ENCODE measurements at places on chromosomes 1 and 21.

GRCh38 chr21:39353295-39353694 lies 4.4 kb upstream of the HMGN1 start:
- DNase-seq = no peak

DNA sequence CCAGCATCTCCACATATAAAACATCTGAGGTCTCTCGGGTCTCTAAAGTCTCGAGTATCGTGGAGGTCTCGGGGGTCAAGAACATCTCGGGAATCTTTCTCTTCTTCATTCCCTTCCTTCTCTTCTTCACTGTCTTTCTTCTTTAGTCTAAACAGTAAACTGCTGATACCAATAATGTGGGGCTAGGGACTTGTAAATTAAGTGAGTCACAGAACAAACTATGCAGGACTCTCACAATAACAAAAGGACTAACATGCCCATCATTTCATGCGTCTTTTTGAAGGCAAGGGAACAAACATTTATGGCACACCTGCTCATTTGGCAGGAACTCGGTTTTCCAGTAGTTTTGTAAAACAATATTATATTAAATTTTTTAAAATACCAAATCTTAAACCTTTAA lies 32.4 kb downstream of the PRPF38A start:
- DNase-seq = no peak

DNA sequence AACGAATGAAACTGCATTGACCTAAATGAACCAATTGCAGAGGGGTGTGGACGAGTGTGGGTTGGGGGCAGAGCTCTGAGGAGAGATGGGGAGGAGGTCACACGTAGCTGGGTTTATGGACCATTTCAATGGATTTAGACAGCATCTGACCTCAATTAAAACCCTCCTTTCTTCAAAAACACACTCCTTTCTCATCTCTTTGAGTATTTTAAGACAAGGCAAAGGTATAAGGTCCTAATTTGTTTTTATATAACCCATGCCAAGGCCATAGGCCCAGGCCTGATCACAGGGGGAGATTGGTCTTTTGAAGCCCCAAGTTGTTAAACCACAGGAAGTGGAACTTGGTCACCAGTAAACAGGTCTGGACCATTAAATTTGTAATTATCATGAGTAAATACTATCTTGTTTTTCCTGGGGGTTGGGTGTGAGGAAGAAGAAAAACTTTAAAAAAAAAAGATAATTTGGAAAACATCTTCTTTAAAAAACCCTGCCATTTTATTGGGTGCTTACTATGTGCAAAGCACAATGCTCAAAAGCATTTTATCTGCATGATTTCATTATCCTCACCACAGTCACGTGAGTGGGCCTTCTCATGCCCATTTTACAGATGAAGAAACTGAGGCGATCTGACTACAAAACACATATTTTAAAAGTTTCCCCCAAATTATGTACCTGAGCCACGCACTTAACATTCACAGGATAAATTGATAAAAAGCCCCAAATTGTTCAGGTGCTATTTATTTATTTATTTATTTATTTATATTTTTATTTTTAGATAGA lies 8.9 kb upstream of the INAVA start:
- no peak for DNase-seq

DNA sequence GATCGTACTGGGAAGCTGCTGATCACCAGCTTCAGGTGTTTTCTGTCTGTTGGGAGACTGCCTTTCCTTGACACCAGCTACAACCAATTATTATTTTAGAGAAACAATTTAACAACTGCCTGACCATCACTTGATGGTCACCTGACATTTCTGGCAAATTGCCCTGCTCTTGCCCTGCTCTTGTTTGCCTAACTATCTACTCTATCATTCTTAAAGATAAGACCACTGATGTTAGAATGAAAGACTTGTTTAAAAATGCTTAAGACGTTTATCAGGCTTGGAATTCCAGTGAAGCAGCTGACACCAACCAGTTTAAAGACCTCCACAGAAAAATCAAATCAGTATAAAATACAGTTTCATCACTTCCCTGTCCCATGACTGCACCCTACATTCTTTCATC lies 423.3 kb upstream of the CAMK1G start:
- DNase-seq = no peak

DNA sequence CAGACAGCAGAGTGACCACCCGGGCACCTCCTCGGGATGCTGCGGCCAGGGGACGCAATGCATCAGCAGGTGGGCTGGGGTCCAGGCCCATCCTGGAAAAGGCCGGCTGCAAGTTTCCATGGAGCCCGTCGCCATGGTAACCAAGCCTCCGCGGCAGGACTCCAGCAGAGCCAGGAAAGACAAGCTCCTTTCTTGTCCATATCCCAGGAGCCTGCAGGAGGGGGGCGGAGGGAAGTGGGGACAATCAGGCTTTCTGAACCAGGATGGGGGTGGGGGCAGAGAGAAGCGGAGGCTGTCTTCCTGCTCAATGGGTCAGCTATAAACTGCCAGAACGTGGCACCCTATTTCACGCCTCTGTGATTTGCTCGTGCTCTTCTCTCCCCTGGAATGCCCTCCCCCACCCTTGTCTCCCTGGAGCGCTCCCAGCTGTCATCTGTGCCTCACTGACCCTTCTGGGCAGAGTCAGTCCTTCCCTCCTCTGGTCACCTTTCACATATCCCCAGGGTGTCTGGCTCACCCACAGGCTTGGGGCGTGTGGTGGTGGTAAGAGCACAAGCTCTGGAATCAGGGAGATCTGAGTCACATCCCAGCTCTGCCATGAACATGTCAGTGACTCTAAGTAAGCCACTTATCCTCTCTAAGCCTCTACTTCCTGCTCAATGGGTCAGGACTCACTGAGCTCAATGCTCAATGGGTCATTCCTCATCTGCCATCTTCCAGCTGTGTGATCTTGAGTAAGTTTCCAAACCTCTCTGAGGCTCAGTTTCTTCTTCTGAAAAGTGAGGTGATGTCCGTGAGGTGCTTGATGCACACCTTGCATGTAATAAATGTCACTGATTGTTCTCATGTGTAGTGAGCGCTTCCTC lies 58.9 kb upstream of the LAPTM5 start:
- DNase-seq = no peak

DNA sequence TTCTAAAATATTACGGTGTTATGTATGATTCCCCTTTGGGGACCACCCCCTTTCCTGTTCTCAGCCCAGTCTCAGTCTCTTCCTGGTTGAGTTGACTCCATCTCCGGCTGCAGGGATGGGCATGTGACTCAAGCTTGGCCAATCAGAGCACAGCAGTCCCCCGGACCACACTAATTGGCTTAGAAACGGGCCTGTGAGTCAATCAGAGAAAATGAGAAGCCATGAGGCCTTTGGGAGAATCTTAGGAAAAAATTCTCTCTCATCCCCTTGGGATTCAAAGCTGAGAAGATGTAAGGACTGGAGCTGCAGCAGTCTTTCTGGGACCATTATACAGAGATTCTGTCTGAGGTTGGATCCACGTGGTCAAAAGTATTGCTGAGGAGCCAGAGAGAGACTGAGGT lies 10.7 kb upstream of the FHAD1 start:
- no peak for DNase-seq

DNA sequence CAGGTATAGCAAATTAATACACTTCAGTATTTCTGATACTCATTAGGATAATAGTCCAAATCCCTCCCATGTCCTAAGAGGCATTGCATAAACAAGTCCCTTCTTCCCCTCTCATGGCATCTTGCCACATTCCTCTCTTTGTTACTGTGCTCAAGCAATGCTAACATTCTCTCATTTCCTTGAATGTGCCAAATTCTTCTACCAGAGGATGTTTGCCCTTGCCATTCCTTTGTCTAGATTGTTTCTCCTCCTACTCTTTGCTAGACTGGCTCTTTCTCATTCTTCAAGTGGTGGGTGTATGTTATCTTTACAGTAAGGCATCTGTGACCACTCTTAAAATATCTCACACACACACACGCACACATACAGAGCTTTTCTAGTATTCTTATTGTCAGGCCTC lies 621.0 kb upstream of the CXADR start:
- DNase-seq = peak; percentile 84

- DNase-seq = no peak
These were observed 46.0 kb upstream of the POFUT2 start for GRCh38 chr21:45333583-45334121.

- no peak for DNase-seq
These were observed 9.6 kb upstream of the ECE1 start for GRCh38 chr1:21299780-21300395.

DNA sequence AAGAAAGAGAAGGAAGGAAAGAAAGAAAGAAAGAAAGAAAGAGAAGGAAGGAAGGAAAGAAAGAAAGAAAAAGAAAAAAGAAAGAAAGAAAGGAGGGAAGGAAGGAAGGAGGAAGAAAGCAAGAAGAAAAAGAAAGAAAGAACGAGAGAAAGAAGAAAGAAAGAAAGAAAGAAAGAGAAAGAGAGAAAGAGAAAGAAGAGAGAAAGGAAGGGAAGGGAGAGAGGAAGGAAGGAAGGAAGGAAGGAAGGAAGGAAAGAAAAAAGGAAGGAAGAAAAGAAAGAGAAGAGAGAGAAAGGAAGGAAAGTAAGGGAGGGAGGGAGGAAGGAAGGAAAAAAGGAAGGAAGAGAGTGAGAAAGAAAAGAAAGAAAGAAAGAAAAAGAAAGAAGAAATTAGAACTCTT lies 95.4 kb upstream of the ZNF281 start:
- no peak for DNase-seq

DNA sequence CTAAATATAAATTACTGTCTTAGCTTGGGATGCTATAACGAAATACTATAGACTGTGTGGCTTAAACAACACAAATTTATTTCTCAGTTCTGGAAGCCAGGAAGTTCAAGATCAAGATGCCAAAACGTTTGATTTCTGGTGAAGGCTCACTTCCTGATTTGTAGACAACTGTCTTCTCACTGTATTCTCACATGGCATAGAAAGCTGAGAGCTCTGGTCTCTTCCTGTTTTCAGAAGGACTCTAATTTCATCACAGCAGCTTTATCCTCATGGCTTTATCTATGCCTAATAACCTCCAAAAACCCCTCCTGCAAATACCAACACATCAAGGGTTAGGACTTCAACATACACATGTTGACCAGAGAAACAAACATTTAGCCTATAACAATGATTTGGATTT lies 1795.5 kb downstream of the MRPL39 start:
- DNase-seq = no peak

- DNase-seq = no peak
These were observed 8.8 kb downstream of the MYCL start for GRCh38 chr1:39892601-39893595.

GRCh38 chr21:44711327-44712202 lies at the start of gene TSPEAR:
Gene TSPEAR, minus strand, starts transcription at chr21:44711572. Its CDS starts 58 bp downstream, at chr21:44711514.
- DNase-seq = no peak

Measured in pulmonary artery endothelial cell (primary cell).